ENCODE measurements at places on chromosomes 4 and X.

DNA sequence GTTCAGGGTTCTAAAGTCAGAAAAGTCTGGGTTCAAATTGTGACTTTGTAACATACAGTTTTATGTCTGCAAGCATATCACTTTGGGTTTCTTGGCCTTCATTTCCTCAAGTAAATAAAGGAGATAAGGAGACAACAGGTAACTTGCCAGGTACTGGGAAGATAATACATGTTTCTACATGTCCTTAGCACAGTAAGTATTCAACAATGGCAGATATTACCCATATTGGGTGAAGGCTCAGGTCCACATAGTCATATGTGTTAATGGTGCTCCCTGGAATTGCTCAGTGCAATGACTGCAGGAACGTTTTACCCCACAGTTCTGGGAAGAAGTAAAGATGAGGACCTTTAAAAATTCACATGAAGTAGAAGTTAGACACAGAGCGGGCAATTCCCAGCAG is 35.8 kb upstream of the GAB1 start:
- DNase-seq, result no peak

DNA sequence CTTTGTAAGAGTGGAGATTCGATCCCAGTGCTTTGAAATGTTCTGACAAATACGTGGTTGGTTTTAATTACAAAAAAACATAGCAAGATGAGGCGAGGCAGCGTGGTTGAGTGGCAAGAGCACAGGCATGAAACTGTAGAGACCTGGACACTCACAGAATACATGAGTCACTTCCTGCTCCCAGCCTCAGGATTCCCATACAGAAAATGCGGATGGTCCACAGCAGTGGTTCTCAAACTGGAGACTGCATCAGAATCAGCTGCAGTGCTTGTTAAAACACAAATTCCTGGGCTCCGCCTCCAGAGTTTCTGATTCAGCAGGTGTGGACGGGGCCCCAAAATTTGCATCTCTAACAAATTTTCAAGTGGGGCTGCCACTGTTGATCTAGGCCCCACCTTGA is 10.1 kb downstream of the OTOP1 start:
- no peak for DNase-seq

GRCh38 chrX:148135738-148136137 is 154.6 kb downstream of the FMR1NB start:
- no peak for DNase-seq

DNA sequence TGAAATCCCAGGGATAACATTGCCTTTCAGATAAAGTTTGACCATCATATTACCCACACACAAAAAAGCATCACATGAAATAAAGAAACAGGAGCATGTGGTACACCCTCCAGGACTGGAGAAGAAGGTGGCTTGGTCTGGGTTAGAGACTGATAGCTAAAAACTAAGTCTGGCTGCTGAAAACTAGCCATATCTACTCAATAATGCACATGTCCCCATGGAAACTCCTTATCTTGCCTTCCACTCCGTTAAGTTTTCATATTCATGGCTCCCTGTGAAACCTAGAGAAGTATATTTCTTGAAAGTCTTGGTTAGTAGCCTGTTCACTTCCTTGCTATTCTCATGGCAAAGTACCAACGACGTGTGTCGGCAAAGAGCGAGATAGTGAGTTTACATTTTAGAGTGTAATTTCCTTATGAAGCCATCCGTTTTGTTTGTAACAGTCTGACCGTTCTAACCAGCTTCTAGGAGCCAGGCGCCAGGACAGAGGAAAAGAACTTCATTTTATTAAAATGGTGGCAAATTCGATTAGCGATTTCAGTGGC is 6.7 kb upstream of the DCTD start:
- DNase-seq, result no peak

GRCh38 chrX:68686097-68686977 is 38.9 kb downstream of the STARD8 start:
- no peak for DNase-seq

DNA sequence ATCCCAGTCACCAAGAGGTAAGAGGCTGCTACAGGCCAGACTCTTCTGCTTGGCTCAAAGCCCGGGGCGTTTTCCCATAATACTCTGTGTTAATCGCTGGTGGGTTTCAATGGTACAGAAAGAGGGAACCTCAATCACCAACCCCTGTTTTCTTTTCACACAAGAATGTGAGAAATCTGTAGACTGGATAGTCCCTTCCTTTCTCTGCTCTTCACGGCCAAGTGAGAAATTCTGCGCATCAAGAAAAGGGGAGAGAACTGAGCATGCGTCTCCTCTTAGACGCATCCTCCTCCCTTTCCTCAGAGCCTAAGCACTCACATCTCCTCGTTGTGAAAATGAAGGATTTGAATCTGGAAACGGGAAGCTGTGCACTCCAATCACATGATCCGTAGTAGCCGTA is 64.7 kb downstream of the CLNK start:
- DNase-seq, result no peak

DNA sequence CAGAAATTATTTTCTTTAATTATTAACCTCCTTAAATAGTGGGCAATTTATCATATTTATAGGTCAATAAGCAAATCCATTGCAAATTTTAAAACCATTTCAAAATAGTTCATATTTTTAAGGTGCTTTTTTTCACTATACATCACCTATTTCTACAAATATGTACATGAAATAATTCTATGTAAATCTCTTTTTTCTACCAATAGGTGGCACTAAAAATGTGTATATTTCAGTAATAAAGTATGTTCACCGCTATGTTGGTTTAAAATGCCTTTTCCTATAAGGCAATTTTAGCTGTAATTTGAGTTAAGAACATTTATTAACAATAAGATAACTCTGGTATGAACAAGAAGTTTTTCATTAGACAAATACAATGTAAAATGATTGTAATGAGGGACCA is 672.2 kb downstream of the KCTD8 start:
- DNase-seq, result no peak

GRCh38 chr4:177308847-177309521 is 690 bp upstream of the NEIL3 start:
- DNase-seq, result no peak

GRCh38 chrX:43870758-43871419 is 11.4 kb downstream of the MAOB start:
- no peak for DNase-seq

DNA sequence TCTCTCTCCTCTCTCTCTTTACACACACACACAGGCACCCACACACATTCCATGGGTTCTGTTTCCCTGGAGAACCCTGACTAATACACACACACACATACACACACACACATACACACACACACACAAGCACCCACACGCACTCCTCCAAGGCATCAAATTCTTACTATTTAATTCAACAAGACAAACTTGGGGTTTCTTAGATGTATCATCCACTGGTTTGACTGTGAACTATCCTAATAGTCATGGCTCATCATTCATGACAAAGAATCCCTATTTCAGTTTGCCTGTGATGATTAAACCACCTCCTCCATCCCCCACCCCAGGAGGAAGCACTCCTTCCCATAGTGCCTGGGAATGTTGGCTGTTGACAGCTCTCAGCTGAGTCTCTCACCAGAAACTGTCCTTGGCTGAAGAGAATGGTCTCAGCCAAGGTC is 98.2 kb downstream of the USP46 start:
- no peak for DNase-seq

GRCh38 chrX:150940844-150941495 is 42.2 kb upstream of the HMGB3 start:
- no peak for DNase-seq
